ENCODE measurements at places on chromosomes 5 and 9.
A peak's percentile ranks its signal among the peaks of the same experiment; 100 is the strongest.

DNA sequence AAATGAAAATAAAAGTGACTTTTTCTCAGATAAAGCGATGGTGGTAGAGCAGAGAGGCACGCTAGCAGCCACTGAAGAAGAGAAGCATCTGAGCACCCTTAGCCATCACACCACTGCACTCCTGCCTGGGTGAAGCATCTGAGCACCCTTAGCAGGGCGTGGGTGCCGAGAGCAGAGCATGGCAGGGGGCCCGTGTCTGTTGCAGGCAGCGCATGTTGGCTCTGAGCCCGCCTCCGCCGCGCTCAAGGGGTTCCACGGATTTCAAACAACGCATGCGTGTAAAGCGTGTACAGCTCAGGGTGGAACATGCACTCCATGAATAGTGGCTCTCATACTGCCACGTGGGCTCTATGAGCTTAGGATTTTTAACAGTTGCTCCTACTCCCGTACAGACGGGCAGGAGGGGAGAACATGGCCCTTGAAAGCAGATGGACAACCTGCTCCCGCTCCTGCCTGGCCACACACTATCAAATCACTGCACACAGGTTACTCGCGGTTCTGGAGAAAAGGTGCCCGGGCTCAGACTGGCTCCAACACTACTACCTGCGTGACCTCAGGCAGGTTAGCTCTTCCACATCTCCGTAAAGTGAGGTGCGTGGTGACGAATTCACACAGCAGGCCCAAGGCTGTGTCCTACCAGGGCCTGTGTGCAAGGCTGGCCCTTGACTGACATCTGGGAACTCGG lies 12.1 kb downstream of the LRRC14B start:
- no peak for DNase-seq

DNA sequence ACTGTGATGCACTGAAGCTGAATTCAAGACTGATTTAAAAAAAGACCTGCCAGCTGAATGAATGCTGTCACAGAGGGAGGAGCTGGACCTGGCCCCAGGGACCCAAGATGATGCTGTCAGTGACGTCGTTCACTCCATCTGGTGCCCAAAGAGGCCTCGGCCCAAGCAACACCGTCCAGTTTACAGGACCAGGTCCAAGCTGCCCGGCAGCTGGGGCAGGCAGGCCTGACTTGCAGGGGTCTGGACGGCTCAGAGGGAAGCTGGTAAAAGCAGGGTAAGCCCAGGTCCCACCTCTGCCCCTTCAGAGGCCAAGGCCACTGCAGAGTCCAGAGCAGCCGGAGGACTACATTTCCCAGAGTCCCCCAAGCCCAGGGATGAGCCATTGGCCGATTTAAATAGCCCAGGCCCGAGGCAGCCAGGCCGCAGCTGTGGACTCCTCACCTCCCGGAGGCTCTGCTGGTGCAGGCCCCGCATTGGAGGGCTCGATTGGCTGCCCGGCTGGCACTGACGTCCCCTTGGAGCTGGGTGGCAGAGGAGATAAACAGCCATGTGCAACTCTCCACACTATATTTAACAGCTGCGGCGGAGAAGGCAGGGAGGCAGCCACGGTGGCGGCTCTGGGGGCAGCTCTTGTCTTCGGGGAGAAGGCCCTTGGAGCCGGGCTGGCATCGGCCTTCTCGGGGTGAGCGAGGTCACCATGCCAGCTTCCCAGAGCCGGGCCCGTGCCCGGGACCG lies at the start of gene PLPP7:
PLPP7 (plus strand) TSS at position 423 of the 735 bp plus-strand sequence; CDS start at position 698, 275 bp downstream.
- DNase-seq: no peak

DNA sequence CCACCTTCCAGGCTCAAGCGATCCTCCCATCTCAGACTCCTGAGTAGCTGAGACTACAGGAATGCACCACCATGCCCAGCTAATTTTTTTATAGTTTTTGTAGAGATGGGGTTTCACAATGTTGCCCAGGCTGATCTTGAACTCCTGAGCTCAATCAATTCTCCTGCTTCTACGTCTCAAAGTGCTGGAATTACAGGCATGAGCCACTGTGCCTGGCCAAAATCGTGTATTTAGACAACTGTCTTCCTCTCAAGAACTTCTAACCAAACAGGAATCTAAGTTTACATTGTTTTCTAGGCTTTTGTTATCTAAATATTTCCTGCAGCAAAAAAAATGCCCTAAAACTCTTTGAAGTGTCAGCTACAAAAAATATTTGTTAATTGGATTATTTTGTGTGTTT lies 78.8 kb downstream of the NLN start:
- no peak for DNase-seq

DNA sequence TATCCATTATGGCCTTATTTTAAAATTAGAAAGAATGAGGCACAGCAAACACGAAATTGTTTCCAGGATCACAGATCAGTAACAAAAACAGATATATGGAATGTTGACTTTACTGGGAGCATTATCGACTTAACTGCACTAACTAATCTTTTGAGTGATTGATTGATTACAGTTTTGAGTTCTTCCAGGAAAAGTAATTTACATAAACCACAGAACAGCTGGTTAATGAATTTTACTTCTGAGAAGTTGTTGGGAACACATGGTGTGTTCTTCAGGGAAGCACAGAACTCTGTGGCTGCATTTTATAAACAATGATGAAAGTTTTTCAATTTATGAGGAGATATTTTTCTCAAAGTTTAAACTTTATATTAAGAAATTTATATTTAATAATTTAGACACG lies 802.4 kb upstream of the ACO1 start:
- no peak for DNase-seq

DNA sequence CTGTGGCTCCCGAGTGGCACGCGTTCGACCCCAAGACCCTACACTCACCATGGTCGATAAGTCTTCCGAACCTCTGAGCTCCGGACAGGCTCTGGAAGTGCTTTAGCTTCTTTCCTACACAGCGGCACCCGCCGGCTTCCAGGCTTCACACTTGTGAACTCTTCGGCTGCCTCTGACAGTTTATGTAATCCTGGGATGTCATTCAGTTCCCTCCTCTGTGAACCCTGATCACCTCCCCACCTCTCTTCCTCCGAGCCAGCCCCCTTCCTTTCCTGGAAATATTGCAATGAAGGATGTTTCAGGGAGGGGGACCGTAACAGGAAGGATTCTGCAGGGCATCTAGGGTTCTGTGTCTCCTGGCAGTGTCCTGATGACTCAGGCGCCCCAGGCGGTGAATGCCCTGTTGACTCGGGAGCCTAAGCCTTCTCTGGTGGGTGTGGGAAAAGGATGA lies at the start of gene CD14:
CD14 (minus strand) TSS at position 155 of the 451 bp plus-strand sequence; CDS start at position 51, 104 bp downstream.
- peak; percentile 7 for DNase-seq

- no peak for DNase-seq
Observed at GRCh38 chr5:17156463-17156862, 61.0 kb upstream of the BASP1 start.

DNA sequence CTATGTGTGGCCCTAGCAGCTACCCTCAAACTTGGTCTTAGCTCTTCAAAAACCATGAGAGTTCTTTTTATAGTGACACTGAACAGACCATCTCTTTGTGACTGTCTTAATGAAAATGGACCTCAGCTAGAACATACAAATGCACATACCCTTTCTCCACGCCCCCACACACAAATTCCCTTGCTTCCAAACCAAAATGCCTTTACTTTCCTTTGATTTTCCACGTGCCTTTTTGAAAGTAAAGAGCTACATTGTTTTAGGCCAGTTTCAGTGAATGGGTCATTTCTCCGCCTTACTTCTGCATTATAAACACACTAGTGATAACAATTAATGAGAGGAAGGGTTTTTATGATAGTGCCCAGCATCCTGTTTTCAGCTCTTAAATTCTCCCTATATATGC lies 105.8 kb upstream of the EFNA5 start:
- no peak for DNase-seq
